ENCODE measurements at places on chromosomes 3 and 15.

DNA sequence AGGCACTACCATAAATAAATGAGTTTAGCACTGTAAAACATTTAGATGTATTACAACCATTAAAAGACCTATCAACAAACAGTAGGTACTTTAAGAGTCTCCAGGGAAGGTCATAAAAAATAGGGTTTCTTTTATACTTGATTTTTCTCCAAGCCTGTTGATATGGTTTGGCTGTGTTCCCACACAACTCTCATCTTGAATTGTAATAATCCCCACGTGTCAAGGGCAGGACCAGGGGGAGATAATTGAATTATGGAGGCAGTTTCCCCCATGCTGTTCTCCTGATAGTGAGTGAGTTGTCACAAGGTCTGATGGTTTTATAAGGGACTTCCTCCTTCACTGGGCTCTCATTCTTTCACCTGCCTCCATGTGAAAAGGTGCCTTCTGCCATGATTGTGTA is 468.9 kb upstream of the UBE2E2 start:
- no peak for DNase-seq

DNA sequence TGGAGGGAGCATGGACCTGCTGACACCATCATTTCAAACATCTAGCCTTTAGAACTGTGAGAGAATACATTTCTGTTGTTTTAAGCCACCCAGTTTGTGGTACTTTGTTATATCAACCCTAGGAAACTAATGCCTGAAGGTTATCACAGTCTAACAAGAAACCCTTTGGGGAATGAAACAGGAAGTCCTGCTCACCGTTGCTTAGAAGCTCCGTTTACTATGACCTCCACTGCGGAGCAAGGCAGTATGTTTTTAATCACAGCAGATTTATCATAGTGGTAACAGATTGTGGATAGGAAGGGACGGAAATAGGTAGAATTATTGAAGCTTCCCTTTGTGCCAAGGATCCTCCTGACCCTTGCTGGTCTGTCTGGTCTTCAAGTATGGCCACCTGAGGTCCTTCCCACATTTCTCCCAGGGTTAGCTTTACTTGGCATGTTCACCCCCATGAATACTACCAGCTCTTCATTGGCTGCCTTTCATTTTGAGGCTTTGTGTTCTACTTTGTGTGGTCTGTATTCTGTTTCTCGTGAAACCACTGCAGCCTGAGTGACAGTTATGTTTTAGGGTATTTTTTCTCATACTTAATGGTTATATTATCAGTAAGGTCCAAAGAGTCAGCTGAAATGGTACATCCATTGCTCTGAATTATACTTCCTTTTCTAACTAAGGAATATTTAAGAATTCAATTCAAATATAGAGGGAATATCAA is 201.6 kb downstream of the CHST2 start:
- no peak for DNase-seq

GRCh38 chr3:145006271-145006670 is 1034.6 kb downstream of the DIPK2A start:
- no peak for DNase-seq

DNA sequence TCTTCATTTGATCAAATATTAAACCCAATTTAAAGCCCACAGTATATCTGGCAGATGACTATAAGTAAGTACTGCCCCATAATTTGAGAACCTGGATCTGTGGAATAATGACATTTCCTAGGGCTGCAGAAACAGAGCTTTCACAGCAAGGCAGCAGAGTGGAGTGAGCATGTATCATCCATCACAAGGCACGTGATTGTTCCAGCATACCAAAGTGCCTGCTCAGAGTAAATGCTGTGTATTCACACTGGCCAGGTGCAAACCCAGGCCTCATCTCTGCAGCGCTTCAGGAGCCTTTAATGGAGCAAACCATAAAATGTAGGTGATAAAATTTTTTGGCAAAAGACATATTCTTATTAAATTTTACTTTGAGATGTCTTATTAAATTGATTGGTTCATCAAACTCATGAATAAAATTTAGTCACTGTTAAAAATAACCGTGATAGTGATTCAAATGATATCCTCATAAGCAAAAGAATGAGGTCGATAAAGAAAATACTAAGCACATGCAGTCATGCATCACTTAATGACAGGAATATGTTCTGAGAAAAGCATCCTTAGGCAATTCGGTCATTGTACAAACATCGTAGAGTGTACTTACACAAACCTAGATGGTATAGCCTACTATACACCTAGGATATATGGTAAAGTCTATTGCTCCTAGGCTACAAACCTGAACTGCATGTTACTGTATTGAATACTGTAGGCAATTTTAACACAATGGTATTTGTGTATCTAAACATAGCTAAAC is 99.3 kb upstream of the SLC24A5 start:
- no peak for DNase-seq

DNA sequence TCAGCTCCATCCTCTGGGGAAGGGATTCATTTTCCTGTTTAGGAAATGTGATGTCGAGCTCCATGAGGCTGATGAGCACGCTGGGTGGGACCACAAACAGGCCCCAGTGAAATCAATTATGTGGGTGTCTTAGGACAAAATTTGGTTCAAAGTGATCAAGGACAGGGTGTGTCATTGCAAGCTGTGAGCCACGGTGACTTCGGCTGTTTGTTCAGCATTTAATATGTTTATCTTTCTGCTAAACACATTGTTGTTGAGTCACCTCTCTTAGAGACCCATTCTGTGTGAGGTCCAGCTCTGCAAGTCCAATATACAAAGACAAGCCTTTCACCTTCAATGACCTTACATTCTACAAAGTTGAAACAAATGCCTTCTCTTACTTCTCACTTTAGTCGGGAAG is 41.3 kb downstream of the SSR3 start:
- no peak for DNase-seq

Data from activated naive CD4-positive, alpha-beta T cell treated with Interleukin-2 at 50 U/mL for 16 hours (primary cell).